Fibroblast of the aortic adventitia (primary cell): ENCODE measurements at places on chromosomes 12 and 14.

DNA sequence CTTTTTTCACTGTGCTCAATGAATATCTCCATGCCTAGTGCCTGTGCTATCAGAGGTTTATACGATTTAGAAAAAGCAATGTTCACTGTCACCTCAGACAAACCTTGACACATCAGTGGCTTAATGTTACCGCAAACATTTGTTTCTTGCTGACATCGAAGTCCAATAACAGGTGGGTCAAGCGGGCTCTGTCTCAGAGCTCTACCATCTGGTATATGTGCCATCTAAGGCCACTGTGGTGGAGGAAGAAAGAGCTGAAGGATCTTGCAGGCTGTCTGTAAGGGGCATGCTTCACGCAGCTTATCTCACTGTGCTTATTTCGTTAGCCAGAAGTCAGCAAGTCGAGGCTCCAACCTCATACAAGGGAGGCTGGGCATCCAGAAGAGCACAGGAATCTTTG, 189.5 kb upstream of the NTF3 start:
- DNase-seq = no peak

DNA sequence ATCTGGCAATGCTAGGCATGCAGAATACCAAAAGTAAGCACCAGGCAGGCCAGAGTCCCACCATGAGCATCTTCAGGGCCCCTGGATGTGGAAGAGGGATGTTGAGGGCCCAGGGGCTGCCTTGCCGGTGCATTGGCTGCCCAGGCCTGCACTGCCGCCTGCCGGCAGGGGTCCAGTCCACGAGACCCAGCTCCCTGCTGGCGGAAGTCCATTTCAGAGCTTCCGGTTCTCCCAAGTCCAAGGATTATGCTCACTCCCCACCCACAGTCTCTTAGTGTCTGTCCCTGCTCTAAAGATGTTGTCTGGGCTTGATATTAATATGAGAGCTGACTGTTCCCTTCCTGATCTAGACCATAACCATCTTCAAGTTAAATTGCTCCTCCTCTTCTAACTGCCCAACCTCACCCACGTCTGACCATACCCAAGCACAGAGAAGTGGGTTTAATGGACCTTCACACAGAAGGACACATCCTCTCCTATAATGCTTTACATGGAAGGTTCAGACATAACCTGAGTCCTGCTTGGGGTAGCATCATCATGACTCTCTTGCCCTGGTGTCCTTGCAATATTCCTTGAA, 117.4 kb downstream of the DAD1 start:
- no peak for DNase-seq

GRCh38 chr12:78878866-78879265, 14.3 kb downstream of the SYT1 start:
- DNase-seq = no peak

GRCh38 chr12:113391145-113391544, 12.5 kb downstream of the SDS start:
- no peak for DNase-seq

DNA sequence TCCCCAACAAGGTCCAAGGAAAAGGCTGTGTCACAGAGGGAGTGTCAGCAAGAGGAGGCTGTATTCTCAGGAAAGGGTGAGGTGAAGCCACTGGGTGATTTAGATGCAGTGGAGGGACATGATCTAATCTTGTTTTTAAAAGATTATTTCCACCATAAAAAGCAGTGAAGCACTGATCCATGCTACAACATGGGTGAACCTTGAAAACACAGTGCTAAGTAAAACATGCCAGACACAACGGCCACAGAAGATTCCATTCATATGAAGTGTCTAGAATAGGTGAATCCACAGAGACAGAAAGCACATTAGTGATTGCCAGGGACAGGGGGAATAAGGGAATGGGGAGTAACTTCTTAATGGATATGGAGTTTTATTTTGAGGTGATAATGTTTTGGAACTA, 12.8 kb downstream of the RITA1 start:
- DNase-seq = no peak

DNA sequence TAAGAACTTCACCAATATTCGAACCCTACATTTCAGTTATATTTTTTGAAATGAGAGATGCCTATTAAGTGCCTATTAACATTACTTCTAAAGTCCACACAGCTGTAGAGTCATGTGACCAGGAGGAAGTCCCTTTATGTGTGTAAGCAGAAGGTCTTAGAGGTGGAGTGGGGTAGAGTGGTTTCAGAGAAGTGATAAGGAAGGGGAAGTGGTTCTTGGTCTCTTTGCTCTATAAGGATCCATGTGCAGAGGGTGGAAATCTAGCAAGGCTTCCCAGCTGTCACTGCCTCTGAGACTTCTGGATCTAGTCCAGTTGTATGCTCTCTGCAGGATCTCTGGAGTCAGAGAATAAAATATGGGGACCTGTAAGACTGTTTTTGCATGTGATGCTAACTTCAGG, 673.9 kb downstream of the FLRT2 start:
- DNase-seq = no peak
